8988T (cell line): ENCODE measurements at places on chromosomes 13 and 19.

GRCh38 chr13:52600666-52601065 is 41.6 kb upstream of the HNRNPA1L2 start:
- DNase-seq, result no peak

GRCh38 chr13:71118779-71119364 is 748.1 kb downstream of the DACH1 start:
- DNase-seq, result no peak

DNA sequence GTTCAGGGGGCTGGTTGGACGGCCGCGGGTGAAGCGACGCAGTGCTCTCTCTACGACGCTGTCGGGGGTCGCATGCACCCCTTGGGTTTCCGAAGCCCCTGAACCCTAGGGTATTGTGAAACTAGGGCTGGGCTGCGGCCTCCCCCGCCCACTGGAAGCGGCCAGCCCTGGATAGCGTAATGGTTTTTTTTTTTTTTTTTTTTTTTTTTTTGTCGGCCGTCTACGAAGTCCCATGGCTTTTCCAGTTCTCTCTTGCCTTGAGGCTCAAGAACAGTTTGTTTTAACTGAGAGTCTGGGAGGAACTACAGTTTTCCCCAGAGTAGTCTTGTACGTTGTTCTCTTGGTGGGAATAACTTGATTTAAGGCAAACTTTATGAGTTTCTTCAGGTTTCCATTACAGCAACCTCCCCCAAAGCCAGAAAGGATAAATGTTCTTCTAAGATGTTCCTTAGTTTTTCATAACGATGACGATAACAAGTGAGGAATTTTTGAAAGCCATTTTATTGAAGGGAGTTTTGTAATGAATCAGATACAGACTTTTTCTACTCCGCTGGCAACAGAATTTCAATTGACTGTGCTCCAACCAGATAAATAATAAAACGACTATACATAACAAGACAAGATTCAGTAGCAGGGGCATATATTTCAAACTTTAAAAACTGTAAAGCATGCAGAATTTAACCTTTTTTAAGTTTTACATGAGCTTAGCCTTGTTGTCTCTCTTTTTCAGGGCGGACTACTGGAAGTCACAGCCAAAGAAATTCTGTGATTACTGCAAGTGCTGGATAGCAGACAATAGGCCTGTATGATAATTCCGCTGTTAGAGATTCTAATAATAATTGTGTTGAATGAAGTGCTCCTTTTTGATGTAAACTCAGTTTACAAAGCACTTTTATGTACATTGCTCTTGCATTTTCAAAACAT is 867 bp downstream of the WBP4 start:
- DNase-seq, result no peak

- no peak for DNase-seq
Observed at GRCh38 chr13:112468069-112468468, 91.9 kb downstream of the SPACA7 start.

GRCh38 chr13:28707629-28708427 is 10.9 kb downstream of the SLC46A3 start:
- no peak for DNase-seq

GRCh38 chr19:2552859-2553258 is 76.9 kb downstream of the GADD45B start:
- no peak for DNase-seq

DNA sequence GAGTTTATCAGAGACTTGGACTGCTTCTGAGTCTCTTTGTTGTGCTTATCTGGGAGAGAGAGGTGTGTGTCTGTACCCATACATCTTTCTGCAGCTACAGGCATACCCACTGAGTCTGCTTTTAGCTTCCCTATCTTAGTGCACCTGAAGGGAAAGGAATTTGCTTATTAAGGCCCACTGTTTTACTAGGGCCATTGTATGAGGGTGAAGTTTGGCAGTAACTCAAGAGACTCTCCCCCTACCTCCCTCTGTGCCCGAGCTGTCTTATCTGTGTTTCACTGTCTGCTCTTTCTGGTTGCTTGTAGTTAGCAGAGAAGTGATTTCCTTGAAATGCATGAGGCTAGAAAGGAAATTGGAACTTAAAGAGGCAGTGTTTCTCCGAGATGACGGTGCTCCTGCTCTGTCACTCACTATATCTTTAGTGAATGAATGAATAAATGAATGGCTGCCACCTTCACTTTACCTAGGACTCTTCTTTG is 678 bp upstream of the CD33 start:
- no peak for DNase-seq

DNA sequence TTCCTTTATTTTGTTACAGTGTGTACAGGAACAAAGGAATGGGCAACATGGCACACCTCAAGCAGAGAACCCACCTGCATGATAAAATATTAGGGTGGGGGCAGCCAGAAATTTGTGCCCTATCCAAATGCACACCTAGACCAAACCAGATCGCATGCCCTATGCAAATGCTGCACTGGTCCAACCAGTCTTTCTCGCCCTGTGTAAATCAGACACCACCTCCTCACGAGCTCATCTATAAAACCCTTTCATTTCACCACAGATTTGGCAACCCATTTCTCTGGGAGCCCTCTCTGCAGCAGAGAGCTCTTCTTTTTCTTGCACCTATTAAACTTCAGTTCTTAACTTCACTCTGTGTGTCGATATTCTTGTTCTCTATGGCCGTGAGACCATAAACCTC is 1559.2 kb downstream of the SLITRK1 start:
- DNase-seq, result no peak

DNA sequence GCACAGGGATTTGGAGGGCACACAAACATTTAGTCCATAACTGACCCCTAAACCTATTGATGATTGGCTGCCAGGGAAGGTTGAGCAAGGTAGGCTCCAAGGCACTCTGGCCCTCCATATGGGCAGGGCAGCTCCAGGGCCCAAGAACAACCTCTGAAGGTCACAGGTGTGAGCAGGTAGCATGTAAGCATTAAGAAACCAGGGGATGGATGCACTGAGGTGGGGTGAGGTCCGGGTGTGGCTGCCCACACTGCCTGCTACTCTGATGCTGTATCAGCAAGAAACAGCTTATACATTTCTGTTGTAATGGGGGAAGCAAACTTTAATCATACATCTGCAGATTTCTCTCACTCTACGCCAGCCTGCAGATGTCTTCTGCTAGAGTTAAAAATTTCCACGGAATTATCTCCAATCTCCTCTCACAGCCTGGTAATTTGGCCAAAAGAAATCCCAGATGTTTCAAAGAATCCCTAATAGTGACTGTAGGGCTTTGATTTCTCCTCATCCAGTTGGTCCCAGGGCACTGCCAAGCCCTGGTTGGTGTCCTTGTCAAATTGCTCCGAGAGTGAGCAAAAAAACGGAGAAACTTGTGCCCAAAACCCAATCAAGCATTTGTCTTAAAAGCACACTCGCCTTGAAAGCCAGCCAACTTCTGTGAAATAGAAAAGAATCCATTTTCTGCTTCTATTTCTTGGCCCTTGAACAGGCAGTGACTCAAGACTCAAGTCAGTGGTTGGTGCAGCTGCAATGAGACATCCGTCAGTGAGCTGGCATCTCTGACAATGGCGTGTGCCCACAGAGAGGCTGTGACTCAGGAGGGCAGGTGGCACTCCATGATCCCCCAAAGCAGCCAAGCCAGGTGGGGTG is 72.5 kb upstream of the MRI1 start:
- DNase-seq, result peak; percentile 41

- no peak for DNase-seq
Observed at GRCh38 chr13:50370303-50370950, 355.2 kb downstream of the KCNRG start.

- no peak for DNase-seq
Observed at GRCh38 chr19:33767898-33768413, 28.7 kb upstream of the KCTD15 start.

- DNase-seq, result no peak
Observed at GRCh38 chr13:45372189-45373161, 31.5 kb upstream of the TPT1 start.

DNA sequence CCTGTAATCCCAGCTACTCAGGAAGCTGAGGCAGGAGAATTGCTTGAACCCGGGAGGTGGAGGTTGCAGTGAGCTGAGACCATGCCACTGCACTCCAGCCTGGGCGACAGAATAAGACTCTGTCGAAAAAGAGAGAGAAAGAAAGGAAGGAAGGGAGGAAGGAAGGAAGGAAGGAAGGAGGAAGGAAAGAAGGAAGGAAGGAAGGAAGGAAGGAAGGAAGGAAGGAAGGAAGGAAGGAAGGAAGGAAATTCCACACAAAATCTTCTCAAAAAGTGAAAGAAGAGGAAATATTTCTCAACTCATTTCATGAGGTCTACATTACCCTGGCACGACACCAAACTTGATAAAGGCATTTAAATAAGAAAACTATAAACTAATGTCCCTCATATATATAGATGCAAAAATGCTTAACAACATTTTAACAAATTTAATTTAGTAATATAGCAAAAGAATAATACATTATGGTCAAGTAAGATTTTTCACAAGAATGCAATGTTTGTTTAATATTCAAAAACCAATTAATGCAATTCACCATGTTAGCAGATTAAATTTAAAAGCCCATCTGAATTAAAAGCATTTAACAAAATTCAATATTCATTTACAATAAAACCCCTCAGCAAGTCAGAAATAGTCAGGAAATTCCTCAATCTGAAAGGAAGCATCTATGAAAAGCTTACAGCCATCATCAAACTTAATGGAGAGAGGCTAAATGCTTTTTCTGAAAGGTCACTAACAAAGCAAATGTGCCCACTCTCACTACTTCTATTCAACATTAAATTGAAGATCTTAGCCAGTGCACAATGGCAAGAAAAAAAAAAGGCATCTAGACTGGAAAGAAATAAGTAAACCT is 12.0 kb upstream of the CPB2 start:
- DNase-seq, result no peak

DNA sequence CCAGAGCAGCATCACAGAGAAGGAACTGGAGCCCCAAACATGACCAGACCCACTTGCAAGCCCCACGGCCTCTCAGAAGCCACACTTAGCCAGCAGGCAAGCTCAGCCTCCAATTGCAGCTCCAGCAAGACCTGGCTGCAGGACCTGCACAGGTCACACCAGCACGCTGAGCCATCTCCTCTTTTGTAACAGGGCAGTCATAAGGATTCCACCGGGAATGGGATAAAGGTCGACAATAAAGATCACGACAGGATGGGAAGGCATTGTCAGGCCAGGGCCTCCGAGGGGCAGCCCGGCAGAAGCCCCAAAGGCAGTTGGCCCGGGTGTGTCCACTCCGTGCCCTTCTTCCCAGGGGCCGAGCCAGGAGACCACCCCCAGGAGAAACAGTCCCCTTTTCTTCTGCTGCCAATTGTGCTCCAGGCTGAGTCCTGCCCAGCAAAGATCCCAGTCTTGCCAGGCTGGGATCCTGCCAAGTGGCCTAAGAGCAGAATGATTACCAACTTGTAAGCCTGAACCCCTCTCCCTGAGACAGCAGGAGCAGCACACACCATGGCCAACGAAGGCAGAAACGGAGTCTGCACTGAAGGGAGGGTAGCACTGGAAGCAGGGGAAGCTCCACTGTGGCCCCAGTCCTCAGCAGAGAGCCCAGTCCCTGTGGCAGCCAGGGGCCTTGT is 12.5 kb downstream of the PEPD start:
- DNase-seq, result no peak

DNA sequence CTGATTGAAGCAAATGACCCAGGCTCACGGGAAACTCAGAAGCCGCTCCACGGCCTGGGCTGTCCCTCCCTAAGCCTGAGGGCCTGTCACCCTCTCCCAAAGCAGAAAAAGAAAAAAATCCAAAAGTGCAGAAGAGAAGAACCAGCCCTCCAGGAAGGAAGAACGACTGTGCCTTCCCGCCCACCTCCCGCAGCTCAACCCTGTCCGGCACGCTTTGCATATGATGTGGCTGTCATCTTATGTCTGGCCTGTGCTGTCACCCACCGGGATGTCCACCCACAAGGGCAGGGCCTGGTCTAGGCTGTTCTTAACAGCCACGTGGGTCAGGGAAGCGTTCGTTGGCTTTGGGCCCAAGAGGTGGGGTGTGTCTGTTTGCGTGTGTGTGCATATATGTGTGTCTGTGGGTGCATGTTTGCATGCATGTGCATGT is 13.7 kb downstream of the ZBTB7A start:
- peak; percentile 56 for DNase-seq

DNA sequence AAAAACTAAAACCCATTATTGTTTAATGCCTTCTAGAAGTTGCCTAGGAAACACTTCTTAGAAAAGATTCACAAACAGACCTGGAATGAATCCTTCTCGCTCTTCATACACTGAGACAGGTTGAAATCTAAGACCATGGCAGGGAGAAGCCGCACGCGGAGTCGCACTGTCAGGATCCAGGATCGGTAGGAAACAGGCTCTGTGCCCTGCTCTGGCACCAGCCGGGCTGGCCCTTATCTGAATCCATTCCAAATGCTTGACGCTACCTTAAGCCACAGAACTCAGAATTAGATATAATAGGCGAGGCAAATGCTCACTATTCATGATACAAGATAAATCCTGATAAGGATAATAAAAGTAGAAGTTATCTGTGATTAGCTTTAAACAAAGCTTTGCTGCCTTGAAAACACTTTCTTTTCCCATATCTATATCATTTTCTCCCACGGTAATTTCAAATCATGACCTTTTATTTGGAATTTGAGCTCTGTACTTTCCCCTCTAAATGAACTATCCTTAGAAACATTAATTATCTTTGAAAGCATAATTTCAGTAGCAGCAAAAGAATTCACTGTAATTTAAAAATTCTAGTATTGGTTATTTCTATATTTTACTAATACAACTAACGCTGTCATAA is 385.6 kb downstream of the IRS2 start:
- DNase-seq, result no peak

DNA sequence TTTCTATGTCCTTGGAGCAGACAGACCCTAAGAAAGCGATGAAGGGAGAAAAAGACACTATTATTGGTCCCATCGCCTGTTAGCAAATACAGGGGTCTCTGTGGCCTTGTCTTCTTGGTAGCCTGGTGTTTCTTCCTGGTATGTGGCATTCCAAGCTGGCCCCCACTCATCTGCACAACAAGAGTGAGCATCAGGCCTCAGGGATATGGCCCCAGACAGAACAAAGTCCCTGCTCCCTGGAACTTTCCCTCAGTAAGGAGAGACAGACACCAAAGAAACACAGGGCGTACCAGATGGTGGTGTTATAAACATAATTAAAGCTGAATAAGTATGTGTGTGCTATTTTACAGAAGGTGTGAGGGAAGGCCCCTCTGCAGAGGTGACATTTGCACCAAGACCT is 48.2 kb upstream of the KPNA3 start:
- DNase-seq, result no peak

DNA sequence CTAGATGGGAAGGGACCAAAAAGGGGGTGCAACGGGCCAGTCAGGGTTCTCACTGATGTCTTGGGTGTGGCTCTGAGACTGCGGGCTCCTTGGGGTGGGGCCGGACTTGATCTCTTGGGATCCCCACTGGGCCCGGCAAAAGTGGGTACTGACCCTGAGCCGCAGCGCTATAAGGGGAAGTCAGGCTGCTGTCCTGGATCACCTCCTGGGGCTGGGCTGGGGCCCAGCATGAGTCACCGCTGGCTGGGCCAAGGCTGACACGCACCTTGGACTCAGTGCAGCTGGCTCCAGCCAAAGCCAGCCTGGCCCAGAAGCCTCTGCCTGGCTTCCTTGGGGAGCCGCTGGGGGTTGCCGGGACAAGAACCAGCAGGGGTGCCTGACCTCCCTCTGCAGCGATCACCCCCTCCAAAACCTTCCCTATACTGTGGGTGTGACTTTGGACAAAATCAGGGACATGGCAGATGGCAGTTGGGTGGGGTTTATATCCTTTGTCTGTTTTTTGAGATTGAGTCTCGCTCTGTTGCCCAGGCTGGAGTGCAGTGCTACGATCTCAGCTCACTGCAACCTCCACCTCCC is 617 bp upstream of the IQCN start:
- peak; percentile 85 for DNase-seq

GRCh38 chr13:24491845-24492244 is 20.7 kb downstream of the PARP4 start:
- DNase-seq, result no peak
